ENCODE measurements at places on chromosomes 3 and 15.

DNA sequence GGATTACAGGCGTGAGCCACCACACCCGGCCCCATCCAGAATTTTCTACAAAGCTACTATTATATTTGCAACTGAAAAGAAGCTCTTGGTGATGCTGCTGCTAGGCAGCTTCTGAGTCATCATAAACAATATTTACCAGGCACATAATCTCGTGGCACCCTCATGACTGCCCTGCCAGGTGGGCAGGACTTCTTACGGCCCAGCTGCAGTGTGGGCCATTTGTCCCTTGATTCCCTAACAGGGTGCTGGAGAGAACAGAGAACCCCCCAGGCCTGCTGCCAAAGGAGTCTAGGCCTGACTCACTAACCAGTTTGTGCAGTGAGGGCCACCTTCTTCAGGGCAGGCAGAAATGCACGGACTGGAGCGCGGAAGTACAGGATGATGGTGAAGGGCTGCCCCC is 4.9 kb downstream of the EPB42 start:
- no peak for DNase-seq

DNA sequence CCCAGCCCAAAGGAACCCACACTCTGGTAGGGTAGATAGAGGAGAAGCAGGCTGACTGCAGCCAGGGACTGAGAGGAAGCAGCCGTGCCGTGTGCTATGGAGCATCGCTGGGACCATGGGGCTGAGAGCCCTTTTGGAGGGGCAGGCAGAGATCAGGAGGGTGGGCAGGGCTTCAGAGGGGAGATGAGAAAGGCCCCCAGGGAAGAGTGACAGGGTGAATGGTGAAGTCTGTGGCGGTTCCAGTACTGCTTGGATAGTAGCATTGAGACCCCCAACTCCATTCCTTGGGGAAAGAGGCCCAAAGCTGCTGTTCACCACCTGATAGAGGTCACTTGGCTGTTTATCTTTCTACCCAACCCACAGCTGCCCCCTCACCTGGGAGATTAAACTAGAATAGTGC is 80.0 kb upstream of the MRPS22 start:
- DNase-seq = no peak

DNA sequence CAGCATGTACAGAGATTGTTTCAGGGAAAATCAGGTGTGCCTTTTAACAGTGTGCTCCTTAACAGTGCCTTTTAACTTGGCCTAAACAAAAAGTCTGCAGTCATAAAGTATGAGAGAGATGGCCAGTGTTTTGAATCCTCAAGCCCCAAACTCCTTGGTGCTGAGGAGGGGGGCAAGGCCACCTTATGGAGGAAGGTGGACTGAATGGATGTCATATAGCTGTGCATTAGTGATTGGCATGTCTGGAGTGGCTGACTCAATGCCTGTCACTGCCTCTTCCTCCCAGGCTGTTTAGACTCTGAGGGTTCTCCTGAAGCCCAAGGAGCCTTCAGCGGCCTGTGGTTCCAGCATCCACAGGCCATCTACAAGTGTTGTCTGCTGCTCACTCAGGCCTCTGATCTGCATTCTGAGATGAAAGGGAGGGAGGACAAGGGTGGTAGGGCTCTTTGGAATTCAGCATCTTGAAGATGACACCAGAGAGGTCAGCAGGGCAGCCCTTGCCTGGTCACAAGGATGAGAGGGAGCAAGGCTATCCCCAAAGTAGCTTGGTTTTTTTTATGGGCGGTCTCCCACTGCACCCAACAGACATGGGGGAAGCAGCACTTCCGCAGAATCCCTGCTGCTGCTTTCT is 1.5 kb downstream of the FOXL2NB start:
- DNase-seq = no peak

GRCh38 chr3:64848822-64849221 is 161.0 kb upstream of the ADAMTS9 start:
- DNase-seq = no peak

Data from NCI-H510A treated with DMSO at 0.1 percent for 48 hours (cell line).